ENCODE measurements at places on chromosomes 7 and 10. TPM values are rescaled to one million over a fixed set of nuclear protein-coding genes. Genes with fewer than 3 reads are reported as not detected.

AP3M1 gene
- 23.2 TPM for total RNA-seq

ZWINT gene
- total RNA-seq = 3.3 TPM

CAMK1D gene
- 12.6 TPM for total RNA-seq

GRCh38 chr7:143073556-143073955, 21.4 kb downstream of the OR6V1 start:
- no peak overlapping the region for H3K4me3 ChIP-seq
- no peaks in the 10 kb centered on the region for H3K27me3 ChIP-seq
- H3K4me1 ChIP-seq = no peaks in the 10 kb centered on the region
- H3K27ac ChIP-seq = no peak overlapping the region
- no peaks in the 10 kb centered on the region for H3K36me3 ChIP-seq

DNA sequence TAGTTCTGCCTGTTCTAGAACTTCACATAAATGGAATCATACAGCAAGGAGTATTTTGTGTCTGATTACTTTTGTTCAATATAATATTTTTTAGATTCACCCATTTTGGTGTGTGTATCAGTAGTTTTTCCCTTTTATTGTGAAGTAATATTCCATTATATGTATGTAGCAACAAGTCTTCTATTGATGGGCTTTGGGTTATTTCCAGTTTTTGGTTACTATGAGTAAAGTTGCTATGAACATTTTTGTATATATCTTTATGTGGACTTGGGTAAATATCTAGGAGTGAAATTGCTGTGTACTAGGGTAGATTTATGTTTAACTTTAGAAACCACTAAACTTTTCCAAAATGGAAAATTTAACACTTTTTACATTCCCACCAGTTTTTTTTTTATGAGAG, 35.7 kb downstream of the ADK start:
- no peak overlapping the region for H3K4me3 ChIP-seq
- no peaks in the 10 kb centered on the region for H3K36me3 ChIP-seq
- DNase-seq = no peak
- H3K4me1 ChIP-seq = peaks cover 22% of the 10 kb centered on the region
- no peaks in the 10 kb centered on the region for H3K27me3 ChIP-seq

DNA sequence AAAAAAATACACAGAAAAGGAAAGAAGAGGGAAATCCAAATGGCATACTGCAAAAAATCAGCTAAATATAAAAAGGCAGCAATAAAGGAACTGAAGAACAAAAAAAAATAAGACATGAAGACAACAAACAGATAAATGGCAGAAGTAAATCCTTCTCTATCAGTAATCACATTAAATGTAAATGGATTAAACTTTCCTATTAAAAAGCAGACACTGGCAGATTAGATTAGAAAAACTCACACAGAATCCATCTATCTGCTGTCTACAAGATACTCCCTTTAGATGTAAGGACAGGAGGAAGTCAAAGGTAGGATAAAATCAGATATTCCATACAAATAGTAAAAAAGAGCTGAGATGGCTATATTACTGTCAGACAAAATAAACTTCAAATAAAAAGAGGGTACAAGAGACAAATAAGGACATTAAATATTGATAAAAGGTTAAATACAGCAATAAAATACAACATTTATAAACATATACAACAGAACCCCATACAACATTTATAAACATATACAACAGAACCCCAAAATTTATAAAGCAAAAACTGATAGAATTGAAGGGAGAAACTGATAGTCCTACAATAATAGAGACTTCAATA, 51.4 kb downstream of the CFAP70 start:
- no peaks in the 10 kb centered on the region for H3K4me1 ChIP-seq
- no peaks in the 10 kb centered on the region for H3K27me3 ChIP-seq
- H3K4me3 ChIP-seq = no peak overlapping the region
- no peak overlapping the region for H3K27ac ChIP-seq
- H3K36me3 ChIP-seq = no peaks in the 10 kb centered on the region

DNA sequence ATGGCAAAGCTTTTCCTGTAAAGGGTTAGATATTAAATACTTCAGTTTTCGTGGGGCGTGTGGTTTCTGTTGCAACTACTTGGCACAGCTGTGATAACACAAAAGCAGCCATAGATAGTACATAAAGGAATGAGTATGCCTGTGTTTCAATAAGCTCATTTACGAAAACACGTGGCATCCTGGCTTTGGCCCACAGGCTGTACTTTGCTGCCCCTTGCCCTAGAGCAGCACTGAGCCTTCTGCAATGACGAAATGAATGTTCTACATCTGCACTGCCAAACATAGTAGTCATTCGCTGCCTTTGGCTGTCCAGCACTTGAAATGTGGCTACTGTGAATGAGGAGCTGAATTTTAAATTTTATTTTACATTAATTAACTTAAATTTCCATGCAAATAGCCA, 376.2 kb upstream of the TPK1 start:
- H3K4me3 ChIP-seq = no peak overlapping the region
- DNase-seq = no peak
- no peaks in the 10 kb centered on the region for H3K4me1 ChIP-seq
- no peak overlapping the region for H3K27ac ChIP-seq
- no peaks in the 10 kb centered on the region for H3K27me3 ChIP-seq
- H3K36me3 ChIP-seq = no peaks in the 10 kb centered on the region

GRCh38 chr7:38217672-38218071, 39.6 kb downstream of the STARD3NL start:
- no peaks in the 10 kb centered on the region for H3K27me3 ChIP-seq
- no peak for DNase-seq
- no peak overlapping the region for H3K27ac ChIP-seq
- H3K4me1 ChIP-seq = peaks cover 7% of the 10 kb centered on the region
- no peak overlapping the region for H3K4me3 ChIP-seq

DNA sequence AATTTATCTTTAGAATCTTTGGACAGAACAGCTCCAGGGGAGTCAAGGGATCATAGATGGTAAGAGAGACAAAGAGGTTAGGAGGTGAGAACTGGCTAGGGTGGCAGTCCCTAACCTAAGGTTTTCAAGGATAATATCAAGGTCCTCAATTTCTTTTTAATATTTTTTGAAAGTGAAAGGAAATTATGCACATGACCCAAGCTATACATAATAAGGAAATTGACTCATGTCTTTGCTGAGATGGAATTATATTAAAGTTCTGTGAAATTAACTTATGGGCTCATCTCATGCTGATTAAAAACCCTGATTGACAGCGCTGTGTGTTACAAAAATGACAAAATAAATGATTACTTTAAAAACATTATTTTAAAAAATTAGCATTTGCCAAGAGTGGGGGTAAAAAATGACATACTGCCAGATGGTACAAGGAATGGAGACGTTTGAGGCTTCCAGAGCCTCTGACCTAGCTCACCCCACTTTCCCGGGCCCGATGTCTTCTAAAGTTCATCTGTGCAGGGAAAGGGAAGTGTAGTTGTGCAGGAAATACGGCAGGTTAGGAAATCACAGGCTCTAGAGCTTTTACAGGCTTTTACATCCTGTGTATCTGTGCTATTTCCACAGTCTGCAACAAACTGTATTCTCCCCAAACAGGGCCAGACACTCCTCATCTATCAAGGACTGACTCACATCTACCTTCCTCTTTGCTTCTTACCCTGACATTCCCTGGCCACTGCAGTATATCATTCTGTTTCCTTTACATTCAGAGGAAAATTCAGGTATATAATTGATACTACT, 185.6 kb upstream of the PRSS58 start:
- H3K4me1 ChIP-seq = no peaks in the 10 kb centered on the region
- H3K36me3 ChIP-seq = no peaks in the 10 kb centered on the region
- no peak overlapping the region for H3K4me3 ChIP-seq

GRCh38 chr7:105841866-105842265, 34.5 kb downstream of the ATXN7L1 start:
- peaks cover 4% of the 10 kb centered on the region for H3K4me1 ChIP-seq
- H3K4me3 ChIP-seq = no peak overlapping the region
- DNase-seq = no peak
- no peak overlapping the region for H3K27ac ChIP-seq
- H3K27me3 ChIP-seq = no peaks in the 10 kb centered on the region

GRCh38 chr7:97018791-97019531, 5.7 kb downstream of the DLX5 start:
- no peaks in the 10 kb centered on the region for H3K36me3 ChIP-seq
- no peak for DNase-seq
- peaks cover 4% of the 10 kb centered on the region for H3K4me1 ChIP-seq
- no peak overlapping the region for H3K27ac ChIP-seq

DNA sequence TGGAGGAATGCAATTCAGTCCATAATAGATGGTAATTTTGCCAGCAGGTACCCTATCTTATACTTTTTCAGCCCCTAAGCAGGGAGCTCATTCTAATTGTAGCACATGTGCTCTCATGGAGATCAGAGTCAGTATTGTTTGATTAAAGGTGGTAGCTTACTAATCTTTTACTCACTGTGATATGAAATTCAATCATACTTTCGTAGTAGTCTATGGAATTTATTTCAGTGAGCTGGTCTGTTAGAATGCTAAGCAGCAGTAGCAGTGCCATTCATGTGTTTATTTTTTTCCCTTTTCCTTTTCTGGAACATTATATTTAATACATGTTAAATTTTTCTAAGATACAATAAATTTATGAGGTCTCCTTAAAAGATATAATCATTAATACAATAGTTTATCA, 109.0 kb downstream of the ST7 start:
- H3K4me3 ChIP-seq = no peak overlapping the region
- DNase-seq = no peak
- H3K36me3 ChIP-seq = no peaks in the 10 kb centered on the region
- H3K27me3 ChIP-seq = no peaks in the 10 kb centered on the region

GRCh38 chr10:71648254-71648932, 71.2 kb downstream of the C10orf105 start:
- H3K36me3 ChIP-seq = no peaks in the 10 kb centered on the region
- no peak for DNase-seq
- no peaks in the 10 kb centered on the region for H3K27me3 ChIP-seq
- no peaks in the 10 kb centered on the region for H3K4me1 ChIP-seq
